CD4-positive, alpha-beta T cell treated with Interleukin-15 for 1 hour (primary cell): ENCODE measurements at places on chromosomes 11 and 22.
A peak's percentile ranks its signal among the peaks of the same experiment; 100 is the strongest.

- no peak for DNase-seq
Observed at GRCh38 chr11:130414107-130415080, 14.0 kb downstream of the ADAMTS8 start.

GRCh38 chr22:35894937-35895708, 133.5 kb downstream of the RBFOX2 start:
- no peak for DNase-seq

- no peak for DNase-seq
Observed at GRCh38 chr11:70313945-70314344, 43.5 kb downstream of the PPFIA1 start.

- no peak for DNase-seq
Observed at GRCh38 chr11:104122011-104122635, 41.8 kb downstream of the PDGFD start.

GRCh38 chr22:38567531-38568285, 2.3 kb downstream of the DMC1 start:
- no peak for DNase-seq

GRCh38 chr11:57549983-57550382, 12.6 kb downstream of the SMTNL1 start:
- no peak for DNase-seq

GRCh38 chr11:108914211-108914610, 249.3 kb downstream of the DDX10 start:
- DNase-seq, result no peak

DNA sequence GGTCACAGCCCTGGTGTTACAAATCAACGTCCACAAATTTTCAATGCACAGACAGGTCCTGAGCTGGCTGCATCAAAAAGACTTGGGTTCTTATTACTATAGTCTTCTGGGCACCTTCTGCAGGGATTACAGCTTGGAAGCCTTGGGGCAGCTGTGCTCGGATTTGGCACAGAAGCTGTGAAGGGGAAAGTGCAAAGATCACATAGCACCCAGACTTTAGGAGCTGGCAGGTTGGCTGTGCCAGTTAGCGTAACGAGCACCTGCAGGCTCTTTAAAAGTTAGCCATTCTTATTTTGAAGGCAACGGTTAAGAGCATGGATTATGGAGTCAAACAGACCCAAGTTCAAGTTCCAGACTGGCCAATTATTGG, 100.4 kb downstream of the ARL14EP start:
- DNase-seq, result no peak

DNA sequence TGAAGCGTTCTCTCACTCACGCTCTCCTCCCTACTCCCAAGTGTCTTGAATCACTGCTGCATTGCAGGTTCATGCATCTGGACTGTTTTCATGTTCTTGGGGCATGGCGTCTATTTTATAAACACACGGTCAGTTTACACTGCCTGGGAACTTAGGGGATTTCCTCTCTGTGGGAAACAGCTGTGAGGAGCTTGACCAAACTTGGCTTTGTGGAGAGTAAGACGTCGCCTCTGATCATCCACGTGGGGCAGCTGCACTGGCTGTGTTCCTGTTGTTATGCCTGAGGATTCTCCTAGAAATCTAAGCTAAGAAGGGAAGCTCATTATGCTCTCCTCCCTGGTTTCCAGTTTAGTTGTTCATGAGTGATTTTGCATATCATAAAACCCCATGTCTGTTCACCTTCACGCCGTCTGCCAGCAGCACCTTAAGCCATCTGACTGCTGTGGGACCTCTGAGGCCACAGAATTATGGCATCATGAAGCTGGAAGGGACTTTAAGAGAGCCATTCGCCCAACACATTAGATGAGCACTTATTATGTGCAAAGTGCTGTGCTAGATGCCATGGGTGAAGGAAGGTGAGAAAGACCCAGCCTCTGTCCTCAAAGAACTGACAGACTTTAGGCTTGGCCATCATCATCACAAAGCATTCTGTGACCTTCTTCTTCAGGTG, 38.8 kb upstream of the POU2AF1 start:
- DNase-seq, result peak; percentile 59

GRCh38 chr11:35344681-35345574, 74.4 kb downstream of the SLC1A2 start:
- peak; percentile 45 for DNase-seq

DNA sequence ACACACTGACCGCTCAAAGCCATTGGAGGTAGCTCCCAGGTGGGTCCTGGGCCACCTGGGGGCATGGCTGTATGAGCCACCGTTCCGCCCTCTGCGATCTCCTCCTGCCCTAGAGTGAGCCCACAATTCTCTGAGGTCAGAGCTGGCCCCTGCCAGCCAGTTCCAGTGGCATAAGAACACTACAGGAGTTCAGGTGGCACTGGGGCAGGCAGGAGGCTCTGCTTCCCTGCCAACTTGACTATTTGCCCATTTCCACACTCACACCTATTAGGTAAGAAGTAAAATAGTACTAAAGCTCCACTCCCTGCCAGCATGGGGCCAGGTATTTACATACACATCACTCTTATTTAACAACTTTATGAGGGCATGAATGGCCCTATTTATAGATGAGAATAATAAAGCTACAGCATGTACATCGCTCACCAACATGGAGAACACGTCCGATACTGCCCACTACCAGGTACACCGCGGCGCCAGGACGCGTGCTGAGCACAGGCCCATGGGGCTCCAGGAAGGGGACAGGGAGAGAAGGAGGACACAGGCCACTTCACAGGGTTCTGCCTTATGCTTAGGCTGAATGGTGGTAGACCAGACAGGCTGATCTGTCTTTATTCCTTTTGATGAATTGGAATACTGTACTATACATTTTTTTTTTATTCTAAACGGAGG, 26.2 kb downstream of the PISD start:
- no peak for DNase-seq

DNA sequence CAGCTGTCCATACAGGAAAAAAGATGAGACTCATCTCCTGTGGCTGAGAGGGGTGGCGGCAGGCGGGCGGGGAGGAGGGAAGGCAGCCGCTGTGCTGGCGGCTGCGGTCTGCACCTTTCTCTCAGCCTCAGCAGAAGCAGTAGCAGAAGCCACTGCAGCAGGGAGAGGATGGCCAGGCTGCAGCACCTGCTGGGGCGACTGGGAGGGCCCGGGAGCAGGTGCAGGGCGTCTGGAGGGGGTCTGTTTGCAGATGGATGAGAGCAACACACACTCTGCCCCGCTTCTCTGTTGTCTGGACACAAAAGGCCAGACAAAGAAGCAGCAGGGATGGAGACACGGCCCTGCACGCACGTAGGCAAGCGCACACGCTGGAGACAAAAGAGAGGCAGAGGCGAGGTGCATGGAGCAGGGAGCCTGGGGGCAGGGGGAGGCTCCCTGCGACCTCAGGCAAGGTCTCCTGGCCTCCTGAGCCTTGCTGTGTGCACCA, 9.3 kb upstream of the MIAT start:
- DNase-seq, result peak; percentile 32

DNA sequence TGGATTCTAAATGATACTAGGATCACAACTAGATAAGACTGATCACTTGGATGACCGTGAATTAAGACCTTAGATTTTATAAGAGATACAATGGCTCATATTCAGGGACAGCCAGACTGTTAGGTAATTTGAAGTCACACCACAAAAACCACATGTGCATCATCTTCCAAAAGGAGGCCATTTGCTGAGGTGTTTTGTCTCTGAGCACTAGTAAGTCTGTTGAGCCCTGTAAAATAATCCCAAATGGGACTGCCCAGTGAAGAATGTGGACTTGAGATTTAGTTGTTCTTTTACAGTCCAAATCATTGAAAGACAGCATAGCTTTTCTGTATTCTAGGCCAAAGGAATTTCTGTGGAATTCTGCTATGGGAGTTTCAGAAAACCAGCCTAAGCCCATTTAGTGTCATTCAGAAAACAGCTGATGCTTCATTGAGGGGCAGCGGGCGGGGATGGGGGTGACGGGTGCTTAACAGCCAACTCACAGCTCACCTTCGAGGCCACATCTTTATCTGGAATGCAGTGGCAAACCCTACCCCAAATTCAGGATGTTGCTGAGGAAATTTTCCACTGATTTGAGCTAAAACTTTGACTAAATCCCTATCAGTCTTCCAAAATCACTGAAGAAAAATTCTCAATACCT, 80.1 kb upstream of the BIRC3 start:
- no peak for DNase-seq

DNA sequence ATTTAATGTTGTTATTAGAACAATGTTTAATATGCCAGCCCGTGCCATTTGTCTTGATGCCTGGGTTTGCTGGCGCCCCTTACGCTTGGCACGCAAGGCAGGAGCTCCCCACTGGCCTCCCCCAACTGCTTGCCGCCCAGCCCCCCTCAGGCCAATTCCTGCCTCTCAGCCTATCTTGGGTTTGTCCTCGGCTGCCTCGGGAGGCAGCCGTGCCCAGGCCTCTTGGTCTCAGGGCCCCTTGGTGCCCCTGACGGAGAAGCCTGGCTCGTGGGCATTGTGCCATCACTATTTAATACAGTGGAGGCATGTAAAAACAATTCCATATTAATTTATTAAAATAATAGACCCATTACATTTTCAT, 119.8 kb downstream of the KCNQ1OT1 start:
- no peak for DNase-seq

DNA sequence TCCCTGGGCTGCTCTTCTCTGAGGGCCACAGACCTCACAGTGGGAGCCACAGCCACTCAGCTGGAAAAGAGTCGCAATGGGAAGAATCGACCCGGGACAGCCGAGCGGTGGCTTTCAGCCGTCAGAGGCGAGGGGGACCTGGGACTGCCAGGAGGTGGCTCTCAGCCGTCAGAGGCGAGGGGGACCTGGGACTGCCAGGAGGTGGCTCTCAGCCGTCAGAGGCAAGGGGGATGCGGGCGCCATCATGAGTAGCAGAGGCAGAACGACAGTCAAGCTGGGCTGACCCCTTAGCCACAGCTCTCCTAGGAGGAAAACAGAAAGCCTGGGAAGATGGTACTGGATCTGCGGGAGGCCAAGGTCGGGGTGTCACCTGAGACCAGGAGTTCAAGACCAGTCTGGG, 14.9 kb upstream of the MUC2 start:
- DNase-seq, result no peak

DNA sequence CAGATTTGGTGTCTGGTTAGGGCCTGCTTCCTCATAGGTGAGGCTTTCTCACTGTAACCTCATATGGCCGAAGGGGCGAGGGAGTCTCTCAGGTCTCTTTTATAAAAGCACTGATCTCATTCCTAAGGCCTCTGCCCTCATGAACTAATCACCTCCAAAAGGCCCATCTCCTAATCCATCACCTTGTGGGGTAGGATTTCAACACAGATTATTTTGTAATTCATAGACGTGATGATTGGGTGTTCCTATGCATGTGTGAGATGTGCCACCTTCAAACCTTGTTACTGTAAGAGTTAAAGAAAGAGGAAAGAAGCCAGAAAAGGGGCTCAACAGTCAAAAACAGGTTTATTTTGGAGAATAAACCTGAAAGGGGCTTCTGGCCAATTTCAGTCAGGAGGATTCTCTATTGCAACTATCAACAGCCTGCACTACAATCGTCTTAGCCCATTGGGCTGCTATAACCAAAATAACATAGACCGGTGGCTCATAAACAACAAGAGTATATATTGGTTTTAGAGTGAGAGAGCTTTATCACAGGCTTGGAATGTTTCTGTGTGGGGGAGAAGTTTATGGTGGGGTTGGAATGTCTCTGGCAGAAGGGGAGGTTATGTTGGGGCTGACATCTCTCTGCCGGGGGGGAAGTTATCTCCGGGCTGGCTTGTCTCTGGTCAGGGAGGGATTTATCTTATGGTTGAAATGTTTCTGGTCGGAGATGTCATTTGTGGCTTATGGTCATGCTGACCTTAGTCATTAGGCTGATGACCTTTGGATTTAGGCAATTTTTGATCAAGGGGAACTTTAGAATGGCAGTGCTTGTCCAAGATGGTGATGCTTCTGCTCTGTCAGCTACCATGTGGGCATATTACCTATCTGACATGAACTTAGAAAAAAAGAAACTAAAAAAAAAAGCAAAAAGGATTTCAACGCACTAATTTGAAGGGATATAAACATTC, 35.1 kb downstream of the CSF2RB start:
- DNase-seq, result no peak

DNA sequence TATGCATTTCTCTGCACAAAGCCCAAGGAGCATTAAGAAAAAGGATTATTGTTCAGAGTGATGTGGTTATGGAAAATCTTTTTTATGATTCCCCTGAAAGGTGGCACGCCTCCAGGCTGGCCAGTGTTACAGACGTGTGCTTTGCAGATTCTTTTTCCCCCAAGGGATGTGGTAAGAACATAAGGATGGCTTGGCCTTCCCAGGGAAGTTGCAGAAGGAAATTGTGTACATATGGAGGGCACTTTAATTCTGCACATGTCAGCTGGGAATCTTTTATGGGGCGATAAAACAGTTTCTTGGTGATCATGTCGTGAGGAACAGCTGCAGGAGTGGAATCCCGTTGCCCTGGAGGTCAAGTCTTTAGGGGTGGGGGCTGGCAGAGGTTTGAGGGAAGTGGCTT, 9.7 kb downstream of the SMARCB1 start:
- no peak for DNase-seq

- no peak for DNase-seq
Observed at GRCh38 chr11:86301742-86302091, 323 bp upstream of the HIKESHI start.

- no peak for DNase-seq
Observed at GRCh38 chr22:21612858-21613257, 17.0 kb downstream of the YDJC start.

GRCh38 chr22:23512348-23512705, 67.8 kb downstream of the IGLL1 start:
- DNase-seq, result no peak

DNA sequence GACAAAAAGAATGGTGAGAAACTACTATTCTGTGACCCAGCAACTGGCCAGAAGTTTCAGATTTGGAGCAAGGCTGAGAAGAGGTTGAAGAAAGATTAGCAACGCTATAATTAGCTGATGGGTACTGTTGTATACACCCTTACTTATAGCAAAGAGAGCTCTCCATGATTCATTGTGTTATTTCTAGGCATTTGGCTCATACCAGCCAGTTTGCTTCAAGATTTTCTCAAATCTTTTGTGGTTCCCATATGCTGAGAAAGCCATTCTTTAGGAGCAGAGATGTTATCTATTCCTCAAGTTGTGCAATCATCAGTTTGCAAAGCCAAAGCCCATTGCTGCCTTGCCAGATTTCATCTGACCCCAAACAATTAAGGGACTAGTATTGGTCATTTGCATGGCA, 179.4 kb downstream of the ETS1 start:
- no peak for DNase-seq

DNA sequence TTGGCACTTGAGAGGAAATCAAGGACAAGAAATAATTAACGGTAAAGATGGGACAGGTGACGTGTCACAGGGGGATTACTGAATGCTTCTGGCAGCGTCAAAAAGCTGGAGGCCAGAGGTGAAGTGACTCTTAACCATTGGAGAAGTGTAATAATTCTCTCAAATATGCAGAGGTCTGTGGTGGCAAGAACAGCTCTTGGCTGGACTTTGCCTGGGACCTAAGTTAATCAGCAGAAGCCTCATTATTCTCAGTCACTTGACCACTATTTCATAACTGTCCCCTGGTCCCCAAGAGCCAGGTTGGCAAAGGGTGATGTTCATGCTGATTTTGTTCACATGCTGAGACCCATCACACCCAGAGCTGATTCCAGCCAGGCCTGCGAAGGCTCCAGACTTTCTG, 72.9 kb downstream of the TIMP3 start:
- DNase-seq, result no peak

GRCh38 chr11:127804747-127805400, 782.5 kb downstream of the ETS1 start:
- DNase-seq, result no peak
